Stimulated activated CD8-positive, alpha-beta memory T cell treated with anti-CD3 and anti-CD28 coated beads, Interleukin-2, amount 100 ng/mL, for 1 hour (primary cell): ENCODE measurements at places on chromosomes 16 and 17.

- DNase-seq: no peak
Observed at GRCh38 chr17:38568845-38569510, 36.8 kb downstream of the SRCIN1 start.

DNA sequence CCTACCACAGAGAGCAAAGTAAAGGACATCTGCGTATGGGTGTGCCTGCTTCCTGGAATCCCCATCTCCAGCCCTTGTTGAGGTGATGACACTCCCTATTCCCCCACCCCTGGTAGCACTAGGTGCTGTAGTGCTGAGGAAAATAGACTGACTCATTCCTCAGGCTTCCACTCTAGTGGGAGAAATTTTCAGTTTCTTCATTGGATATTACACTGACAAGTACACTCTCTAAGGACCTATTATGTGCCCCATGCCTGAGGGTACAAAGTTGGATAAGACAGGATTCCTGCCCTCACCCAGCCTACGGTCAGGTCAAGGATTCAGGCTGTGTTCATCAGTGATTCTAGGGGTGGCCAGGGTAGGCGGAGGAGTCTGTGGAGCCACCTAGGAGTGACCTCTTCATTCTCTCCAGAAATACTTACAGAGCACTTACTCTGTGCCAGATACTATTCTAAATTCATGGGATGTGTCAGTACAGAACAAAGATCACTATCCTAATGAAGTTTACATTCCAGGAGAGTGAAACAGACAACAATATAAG is 4.5 kb upstream of the ZC3H7A start:
- no peak for DNase-seq

- no peak for DNase-seq
Observed at GRCh38 chr17:30188211-30188939, 47.1 kb downstream of the SLC6A4 start.

DNA sequence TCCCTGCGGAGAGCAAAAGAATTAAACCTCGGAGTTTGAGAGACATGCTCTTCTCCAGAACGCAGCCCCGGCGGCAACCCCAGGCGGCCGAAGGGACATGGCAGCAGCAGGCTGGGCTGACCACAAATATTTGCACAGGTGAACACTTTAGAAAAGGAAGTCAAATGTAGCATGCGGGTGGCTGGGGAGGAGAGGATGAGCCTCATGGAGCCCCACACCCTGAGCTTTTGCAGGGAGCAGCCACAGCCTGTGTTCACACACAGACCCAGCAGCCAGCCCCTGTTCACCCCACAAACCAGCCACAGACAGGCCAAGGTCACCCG is 17.8 kb downstream of the HS3ST6 start:
- DNase-seq: no peak

- DNase-seq: no peak
Observed at GRCh38 chr16:84074721-84075120, 32.1 kb upstream of the SLC38A8 start.

GRCh38 chr16:66278111-66278531 is 88.4 kb upstream of the CDH5 start:
- no peak for DNase-seq

GRCh38 chr16:86176462-86176861 is 277.5 kb downstream of the IRF8 start:
- DNase-seq: no peak

GRCh38 chr16:22004341-22004740 is 3.4 kb upstream of the PDZD9 start:
- no peak for DNase-seq

GRCh38 chr17:79835470-79835899 is 3.8 kb downstream of the CBX4 start:
- no peak for DNase-seq

DNA sequence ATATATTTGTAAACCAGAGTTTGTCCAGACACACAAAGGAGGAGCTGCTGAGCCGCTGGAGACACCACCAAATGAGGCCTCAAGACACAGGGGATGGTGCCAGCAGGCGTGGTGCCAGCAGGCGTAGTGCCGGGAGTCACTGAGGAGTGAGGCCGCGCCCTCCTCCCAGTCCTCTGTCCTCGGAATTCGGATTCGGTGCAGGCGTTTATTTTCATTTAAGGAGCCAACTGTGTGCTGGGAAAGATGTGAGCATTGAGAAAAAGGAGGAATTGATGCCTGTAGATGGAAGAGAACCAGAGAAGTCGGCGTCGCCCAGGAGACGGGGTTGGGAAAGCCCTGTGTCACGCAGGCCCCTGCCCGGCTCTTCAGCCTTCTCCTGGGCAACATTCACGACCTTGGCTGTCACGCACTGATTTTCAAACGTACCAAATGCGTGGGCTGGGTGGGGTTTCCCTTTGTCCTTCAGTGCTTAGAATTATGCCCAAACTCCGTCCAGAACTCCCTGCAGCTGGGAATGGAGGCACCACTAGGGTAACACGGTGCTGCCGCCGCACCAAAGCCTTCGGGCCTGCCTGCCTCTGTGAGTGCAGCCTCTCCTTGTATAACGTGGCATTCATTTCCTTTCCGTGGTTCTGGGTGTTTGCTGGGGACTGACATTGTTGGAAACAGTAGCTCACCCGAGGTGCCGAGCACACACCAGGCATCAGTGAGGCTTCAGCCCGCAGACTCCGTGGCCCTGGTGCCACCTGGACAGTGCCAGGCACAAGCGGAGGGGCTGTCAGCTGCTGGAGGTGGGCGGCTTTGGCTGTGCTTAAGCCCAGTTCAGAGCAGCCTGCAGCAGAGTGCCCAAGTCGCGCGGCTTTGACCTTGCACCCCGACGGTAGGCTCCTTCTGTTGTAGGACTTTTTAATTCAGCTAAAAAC is 49.0 kb upstream of the CHMP6 start:
- DNase-seq: no peak

- no peak for DNase-seq
Observed at GRCh38 chr17:28846231-28846630, 3.6 kb upstream of the FAM222B start.

- DNase-seq: peak; percentile 39
Observed at GRCh38 chr17:77281122-77281903, 140.5 kb downstream of the SEC14L1 start.

DNA sequence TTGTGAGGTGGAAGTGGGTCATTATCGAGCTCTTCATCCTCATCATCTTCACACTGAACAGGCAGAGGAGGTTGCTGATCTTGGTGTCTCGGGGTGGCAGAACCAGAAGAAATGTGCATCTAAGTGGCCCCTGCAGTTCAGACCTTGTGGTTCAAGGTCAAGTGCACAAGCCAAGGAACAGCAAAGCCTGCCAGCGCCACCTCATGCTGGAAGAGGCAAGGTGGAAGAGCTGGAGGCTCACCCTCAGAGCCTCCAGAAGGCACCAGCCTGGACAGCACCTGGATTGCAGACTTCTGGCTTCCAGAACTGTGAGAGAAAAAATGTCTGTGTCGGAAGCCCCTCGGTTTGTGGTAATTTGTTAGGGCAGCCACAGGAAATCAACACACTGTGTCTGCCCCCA is 32.7 kb downstream of the IFT140 start:
- no peak for DNase-seq

GRCh38 chr17:44205962-44206824 is 6.5 kb upstream of the ATXN7L3 start:
- DNase-seq: no peak
